Stimulated activated CD4-positive, alpha-beta T cell treated with anti-CD3 and anti-CD28 coated beads, Interleukin-2, amount 100 ng/mL, for 48 hours (primary cell): ENCODE measurements at places on chromosomes 16 and 17.

- no peak for DNase-seq
Observed at GRCh38 chr16:88924834-88925539, 52.0 kb downstream of the CBFA2T3 start.

GRCh38 chr17:4569591-4569990 lies 9.2 kb upstream of the GGT6 start:
- no peak for DNase-seq

DNA sequence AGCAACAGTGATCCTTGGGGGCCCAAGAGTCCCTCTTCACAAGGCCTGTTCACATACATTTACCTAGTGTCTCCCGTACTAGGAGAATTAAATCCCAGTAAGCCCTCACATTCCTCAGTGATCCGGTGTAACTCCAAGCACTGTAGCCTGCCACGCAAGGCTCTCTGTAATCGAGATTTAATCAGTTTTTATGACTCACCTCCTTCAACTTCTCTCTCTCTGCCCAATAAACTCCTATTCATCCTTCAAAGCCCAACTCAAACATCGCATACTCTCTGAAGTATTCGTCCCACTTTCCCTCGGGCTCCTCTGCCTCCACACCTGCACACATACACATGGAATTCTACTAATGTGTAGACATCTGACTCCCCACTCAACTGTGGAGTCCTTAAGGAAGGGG lies 141.8 kb downstream of the CMIP start:
- DNase-seq: no peak

GRCh38 chr16:2209258-2210008 lies 1.2 kb downstream of the BRICD5 start:
- DNase-seq: no peak

- peak; percentile 71 for DNase-seq
Observed at GRCh38 chr16:641326-642188, at the start of gene MCRIP2. Gene MCRIP2, plus strand, starts transcription at chr16:641828. Its CDS starts 164 bp downstream, at chr16:641992.

DNA sequence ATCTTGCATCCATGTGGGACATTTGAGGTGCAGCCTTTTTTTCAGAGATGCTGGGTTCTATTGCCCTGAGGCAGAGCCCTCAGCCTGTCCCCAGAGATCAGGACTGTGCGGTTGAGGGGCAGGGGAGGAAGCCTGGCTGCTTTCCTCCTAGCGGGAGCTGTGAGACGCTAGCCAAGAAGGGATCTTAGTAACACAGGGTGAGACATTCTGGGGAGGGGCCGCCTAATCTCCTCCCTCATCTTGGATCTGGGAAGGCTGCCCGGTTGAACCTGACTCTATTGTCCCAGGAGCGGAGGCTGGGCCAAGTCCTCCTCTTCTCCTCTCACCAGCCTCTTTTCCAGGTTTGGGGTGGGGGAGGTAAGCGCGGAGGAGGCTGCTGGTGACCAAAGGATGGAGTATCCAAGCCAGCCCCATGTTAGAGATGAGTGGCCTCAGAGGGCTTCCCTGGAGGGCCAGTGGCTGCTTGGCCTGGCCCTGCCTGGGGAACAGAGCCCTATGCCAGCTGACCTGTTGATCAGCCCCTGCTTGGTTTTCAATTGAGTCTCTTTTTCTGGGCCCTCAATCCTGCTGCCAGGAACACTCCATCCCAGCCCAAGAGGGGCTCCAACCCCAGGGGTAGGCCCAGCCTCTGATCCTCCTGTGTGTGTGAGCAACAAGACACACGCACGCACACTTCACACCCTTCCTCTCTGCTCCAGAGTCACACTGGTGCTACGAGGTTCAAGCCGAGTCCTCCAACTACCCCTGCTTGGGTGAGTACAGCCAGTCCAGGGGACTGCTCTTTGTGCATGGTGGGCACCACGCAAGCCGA lies 5.0 kb downstream of the CA4 start:
- no peak for DNase-seq

DNA sequence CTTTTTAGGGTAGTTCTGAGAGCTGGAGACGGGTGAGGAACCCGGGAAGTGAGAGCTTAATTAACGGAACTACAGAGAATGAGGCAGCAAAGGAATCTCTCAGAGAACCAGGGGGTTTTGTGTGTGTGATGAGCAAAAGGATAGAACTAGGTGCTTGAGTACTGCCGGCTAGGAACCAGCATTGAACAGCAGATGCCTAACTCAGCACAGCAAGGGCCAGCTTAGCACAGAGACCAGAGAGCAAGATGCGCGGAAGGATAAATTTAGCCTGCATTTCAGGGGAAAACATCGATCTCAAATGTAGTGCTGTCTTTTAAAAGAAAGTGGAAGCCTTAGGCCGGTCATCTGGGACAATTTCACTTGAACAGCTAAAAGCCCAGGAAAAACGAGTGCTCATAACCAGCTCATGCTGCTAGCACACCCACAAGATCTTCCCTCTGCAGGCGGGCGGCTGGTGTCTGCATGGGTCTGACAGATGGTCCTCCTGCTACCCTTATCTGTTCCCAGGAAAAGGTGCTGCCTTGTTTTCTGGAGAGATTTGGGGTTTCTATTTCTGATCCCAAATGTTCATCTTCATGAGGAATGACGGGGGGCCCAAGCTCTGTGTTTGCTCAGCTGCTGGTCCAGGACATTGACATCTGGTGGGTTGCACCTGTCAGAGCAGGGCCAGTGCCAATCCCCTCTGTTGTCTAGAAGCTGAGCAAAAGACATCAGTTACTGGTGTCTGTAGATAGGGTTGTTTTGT lies 103.9 kb downstream of the SOCS1 start:
- no peak for DNase-seq

DNA sequence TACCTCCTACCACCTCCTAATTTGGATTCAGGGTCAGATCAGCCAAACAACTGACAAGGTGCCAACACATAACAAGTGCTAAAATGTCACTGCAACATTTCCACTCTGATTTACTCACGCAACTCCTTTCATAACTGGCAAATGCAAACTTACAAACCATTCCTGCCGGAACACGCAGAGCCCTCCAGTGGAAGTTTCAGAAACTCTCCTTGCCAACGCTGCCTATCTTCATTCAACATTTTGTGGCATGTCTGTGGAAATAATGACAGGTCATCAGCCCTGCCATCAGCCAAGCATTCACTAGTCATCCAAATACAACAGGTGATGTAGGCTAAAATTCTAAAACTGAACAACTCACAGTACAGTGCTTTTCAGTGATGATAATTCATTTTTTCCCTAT lies 37.7 kb upstream of the OR3A1 start:
- no peak for DNase-seq

GRCh38 chr17:1498869-1499268 lies 6.4 kb upstream of the MYO1C start:
- no peak for DNase-seq

DNA sequence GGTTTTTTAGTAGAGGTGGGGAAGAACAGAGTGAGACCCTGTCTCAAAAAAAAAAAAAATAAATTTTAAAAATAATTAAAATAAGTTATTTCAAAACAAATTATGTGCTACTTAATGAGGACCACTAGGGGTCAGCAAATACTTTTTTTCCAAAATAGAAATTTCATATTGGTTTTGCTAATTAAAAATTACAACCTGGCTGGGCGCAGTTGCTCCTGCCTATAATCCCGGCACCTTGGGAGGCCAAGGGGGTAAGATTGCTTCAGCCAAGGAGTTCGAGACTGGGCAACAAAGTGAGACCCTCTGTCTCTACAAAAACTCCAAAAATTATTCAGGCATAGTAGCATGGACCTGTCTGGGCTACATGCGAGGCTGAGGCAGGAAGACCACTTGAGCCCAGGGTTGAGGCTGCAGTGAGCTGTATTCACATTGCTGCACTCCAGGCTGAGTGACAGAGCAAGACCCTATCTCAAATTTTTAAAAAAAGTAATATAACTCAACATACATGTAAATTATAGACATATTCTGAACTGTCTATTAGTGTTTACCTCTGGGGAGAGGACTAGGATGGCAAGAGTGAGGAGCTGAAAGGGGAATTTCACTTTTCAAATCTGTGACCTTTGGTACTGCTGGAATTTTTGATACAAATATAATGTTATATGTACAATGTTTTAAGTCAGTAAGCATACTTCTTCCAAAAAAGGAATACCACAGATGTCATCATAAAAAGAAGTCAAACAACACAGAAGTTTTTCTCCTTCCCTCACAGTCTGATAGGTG lies 8.1 kb downstream of the MEIOB start:
- DNase-seq: no peak

DNA sequence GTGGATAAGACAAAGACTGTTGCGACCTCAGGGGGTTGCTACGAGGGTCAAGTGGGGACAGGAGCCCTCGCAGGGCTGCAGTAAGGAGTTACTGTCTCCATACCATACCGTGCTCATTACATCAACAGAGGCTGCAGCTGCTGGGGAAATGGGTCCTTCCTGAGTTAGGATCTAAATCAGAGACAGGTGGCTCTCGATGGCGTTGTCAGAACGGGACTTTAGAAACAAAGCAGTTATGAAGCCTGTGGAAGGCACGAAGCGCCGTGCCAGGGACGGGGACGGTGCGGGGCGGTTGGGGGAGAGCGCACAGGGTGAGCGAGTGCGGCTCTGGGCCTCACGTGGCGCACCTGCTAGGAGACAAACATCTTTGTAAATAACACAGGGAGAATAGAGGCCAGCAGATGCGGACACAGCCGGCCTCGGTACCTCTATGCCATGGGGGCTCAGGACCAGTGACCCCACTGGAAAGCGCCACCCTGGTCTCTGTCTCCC lies 34.4 kb downstream of the ZCCHC14 start:
- no peak for DNase-seq

GRCh38 chr16:68279726-68280558 lies 15.6 kb downstream of the SLC7A6 start:
- DNase-seq: no peak

DNA sequence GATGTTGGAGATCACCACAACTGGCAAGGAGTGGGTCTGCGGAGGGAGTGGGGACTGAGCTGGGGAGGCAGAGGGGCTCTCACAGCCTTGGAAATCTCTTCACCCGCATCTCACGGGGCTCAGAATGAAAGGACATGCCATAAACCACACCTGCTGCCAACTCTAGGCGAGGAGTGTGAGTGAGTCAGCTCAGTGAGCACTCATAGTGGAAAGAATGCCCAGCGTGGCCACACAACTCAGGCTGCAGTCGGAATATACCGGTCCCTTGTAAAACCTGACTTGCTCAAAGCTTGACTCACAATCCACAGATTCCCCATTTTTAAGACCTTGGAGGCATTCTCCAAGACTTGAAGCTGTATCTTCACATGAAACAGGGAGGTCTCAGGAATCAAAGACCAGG lies 36.7 kb downstream of the STAT5A start:
- no peak for DNase-seq

DNA sequence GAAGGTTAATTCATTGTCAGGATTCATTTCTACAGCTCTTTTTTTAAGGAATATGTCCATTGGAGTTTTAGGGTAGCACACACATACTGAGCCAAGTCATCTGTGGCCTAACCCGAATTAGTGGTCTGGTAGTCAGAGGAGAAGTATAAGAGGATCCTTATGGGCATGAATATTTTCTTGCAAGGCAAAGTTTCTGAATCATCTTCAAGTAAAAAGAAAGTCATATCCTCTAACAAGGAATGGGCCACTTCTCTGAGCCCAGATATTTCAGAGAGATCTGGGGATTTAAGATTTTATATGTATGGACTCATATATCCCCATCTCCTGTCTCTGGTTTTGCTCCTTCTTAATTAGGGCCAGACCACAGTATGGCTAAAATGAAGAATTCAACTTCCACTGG lies 99.2 kb upstream of the CDH8 start:
- no peak for DNase-seq

DNA sequence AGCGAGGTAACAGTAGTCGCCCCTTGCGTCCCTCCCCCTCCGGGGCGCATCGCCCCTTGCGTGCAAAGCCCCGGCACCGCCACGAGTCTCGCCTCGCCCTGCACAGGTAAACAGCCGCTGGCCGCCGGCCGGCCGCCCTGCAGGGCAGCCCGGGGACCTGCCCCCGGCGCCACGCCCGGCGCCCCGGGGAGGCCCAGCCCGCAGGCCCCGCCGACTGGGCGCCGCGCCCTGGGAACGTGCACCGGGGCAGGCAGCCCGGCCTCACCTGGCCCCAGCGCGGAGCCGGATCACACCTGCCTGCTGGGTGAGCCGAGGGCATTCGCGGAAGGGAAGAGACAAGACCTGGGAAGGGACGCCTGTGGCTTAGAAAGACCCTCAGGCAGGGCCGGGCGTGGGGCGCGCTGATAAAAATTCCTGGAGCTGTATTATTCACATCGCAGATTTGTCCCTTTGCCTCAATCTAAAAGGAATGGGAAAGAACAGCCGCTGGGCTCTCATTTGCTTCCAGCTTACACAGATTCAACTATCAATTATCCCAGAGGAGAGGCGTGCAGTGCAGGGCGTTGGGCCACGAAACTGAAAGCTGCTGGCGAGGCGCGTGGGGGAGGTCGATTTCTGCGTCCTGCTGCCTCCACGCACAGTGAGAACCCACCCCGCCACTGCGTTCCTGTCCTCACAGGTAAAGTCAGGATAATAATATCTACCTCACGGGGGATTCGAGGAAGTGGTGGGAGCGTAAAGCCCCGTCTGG lies 451.9 kb downstream of the SLC39A11 start:
- no peak for DNase-seq

DNA sequence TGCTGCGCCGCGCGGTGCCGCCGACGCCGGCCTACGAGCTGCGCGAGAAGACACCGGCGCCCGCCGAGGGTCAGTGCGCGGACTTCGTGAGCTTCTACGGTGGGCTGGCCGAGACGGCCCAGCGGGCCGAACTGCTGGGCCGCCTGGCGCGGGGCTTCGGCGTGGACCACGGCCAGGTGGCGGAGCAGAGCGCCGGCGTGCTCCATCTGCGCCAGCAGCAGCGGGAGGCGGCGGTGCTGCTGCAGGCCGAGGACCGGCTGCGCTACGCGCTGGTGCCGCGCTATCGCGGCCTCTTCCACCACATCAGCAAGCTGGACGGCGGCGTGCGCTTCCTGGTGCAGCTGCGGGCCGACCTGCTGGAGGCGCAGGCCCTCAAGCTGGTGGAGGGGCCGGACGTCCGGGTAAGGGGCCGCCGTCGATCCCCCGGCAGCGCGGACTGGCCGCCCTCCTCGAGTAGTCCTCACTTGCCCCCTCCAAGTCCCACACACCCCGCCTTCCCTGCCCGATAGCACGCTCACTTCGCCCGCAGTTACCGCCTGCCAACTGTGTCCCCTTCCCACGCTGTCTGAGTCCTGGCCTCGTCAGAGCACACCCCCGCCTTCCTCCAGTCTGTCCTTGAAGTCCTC lies 470 bp downstream of the MLYCD start:
- peak; percentile 10 for DNase-seq
